Muscle of leg (tissue), 16 donors: ENCODE measurements at places on chromosomes 2 and 18. TPM values are rescaled to one million over a fixed set of nuclear protein-coding genes. Genes with fewer than 3 reads are reported as not detected.

DNA sequence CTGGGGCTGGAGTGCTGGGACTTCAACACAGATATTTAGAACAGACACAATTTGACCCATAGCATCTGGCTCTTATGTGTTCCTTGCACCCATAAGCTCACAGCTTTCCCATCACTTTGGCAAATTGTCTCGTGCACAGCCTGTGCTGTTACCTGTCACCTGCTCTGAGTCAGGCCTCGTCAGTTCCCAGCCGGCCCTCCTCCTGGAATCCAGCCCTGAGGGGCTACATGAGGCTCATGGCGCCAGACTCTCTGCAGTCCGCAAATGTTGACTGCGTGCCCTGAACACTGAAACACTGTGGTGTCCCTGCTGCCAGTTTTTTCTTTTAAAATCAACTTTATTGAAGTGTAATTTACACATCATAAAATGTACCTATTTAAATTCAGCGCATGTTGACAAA is 65.4 kb upstream of the BZW1 start:
- no peaks in the 10 kb centered on the region for H3K36me3 ChIP-seq
- no peak overlapping the region for H3K27ac ChIP-seq
- H3K27me3 ChIP-seq = no peaks in the 10 kb centered on the region

GRCh38 chr2:8615252-8615575 is 66.6 kb upstream of the ID2 start:
- H3K36me3 ChIP-seq = no peaks in the 10 kb centered on the region
- H3K27ac ChIP-seq = no peak overlapping the region
- DNase-seq = no peak
- H3K4me1 ChIP-seq = no peaks in the 10 kb centered on the region
- peaks cover 2% of the 10 kb centered on the region for H3K27me3 ChIP-seq

The KLHL41 gene
- 2,102 TPM for total RNA-seq

GRCh38 chr2:202237787-202238233 is 587 bp downstream of the SUMO1 start:
- H3K36me3 ChIP-seq = no peaks in the 10 kb centered on the region
- DNase-seq = peak; percentile 50
- H3K27ac ChIP-seq = peak overlapping the region; percentile 96
- H3K4me3 ChIP-seq = peak overlapping the region; percentile 98
- peaks cover 8% of the 10 kb centered on the region for H3K4me1 ChIP-seq
- H3K27me3 ChIP-seq = no peaks in the 10 kb centered on the region

DNA sequence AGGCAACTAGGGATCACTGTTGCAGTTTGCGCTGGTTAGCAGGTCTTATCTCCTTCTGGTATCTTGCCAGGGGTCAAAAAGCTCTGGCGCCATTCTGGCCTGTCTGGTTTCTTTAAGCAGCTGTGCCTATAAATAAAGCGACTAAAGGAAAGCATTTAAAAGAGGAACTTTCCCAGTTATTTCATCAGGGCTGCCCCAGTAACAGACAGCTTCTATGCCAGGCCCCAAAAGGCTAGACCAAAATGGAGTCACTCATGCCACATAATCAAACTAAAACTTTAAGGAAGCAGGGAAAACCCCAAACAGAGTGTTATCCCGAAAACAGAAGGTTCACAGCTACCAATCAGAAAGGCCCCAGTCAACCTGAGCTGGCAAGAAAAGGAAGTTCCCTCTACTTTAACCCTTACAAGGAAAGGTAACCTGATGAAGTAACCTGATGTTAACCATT is 41.2 kb upstream of the HNRNPA3 start:
- no peak overlapping the region for H3K4me3 ChIP-seq
- no peak overlapping the region for H3K27ac ChIP-seq
- H3K27me3 ChIP-seq = no peaks in the 10 kb centered on the region
- no peaks in the 10 kb centered on the region for H3K36me3 ChIP-seq
- H3K4me1 ChIP-seq = peaks cover 3% of the 10 kb centered on the region

DNA sequence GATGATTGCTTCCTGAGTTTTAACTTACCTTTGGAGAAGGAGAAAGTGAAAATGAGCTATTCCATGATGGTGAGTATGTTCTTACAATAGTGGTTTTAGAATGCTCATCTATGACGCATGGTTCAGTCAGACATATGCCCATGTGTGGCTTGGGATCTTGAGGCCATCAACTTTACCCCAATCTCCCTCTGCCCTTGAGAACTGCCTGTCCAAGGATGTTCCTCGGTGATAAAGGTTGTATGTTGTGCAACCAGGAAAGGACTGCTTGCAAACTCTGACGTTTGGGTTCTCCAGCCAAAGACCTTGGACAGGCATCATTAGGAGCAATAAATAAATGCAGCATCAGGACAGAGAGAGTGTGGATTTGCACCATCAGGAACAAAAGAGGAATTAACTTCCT is 165.0 kb downstream of the ZEB2 start:
- no peak for DNase-seq
- H3K27ac ChIP-seq = no peak overlapping the region
- peaks cover 4% of the 10 kb centered on the region for H3K4me1 ChIP-seq
- H3K27me3 ChIP-seq = no peaks in the 10 kb centered on the region
- no peak overlapping the region for H3K4me3 ChIP-seq

DNA sequence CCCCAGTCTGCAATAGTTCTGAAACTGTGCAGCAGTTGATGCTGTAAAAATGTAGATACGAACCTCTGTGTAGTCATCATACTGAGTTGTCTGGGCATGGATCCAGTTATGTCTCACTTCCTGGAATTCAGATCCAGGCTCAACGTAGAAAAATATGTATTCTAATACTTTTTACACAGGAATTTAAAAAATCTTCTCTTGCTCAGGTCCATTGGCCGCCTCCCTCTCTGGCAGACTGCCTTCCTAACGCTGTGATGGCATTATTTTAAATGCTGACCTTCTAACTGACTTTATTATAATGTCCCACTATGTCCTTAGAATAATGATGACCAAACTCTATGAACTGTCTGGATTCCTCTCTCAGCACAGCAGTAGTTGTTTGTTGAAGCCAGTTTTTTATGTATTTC is 119.6 kb downstream of the FEZ2 start:
- H3K27me3 ChIP-seq = no peaks in the 10 kb centered on the region
- peak overlapping the region; percentile 49 for H3K27ac ChIP-seq
- peaks cover 12% of the 10 kb centered on the region for H3K36me3 ChIP-seq
- H3K4me1 ChIP-seq = peaks cover 4% of the 10 kb centered on the region

- H3K4me1 ChIP-seq = peaks cover 18% of the 10 kb centered on the region
- H3K27ac ChIP-seq = peak overlapping the region; percentile 51
- H3K36me3 ChIP-seq = no peaks in the 10 kb centered on the region
Observed at GRCh38 chr2:30332791-30333453, 101.6 kb downstream of the LBH start.

DNA sequence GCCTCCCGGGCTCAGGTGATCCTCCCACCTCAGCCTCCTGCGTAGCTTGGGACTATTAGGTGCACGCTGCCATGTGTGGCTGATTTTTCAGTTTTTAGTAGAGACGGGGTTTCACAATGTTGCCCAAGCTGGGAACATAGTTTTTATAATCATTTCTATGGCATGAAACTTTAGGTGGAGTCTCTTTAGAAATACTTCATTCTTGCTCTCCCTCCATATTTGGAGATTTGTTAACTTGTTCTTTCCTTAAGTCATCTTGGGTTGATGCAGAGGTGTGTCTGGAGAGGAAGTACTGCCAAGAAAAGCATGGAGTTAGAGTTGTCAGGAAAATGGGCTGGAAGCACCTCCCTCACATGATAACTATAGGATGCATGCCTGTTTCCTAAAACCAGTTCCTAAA is 17.4 kb downstream of the ZNF532 start:
- H3K4me3 ChIP-seq = no peak overlapping the region
- H3K27ac ChIP-seq = no peak overlapping the region

The AMER3 gene
- 0.09 TPM for total RNA-seq

- no peak for DNase-seq
- no peaks in the 10 kb centered on the region for H3K36me3 ChIP-seq
- H3K4me1 ChIP-seq = peaks cover 3% of the 10 kb centered on the region
- H3K4me3 ChIP-seq = no peak overlapping the region
Observed at GRCh38 chr18:5943514-5943913, 48.2 kb upstream of the TMEM200C start.

DNA sequence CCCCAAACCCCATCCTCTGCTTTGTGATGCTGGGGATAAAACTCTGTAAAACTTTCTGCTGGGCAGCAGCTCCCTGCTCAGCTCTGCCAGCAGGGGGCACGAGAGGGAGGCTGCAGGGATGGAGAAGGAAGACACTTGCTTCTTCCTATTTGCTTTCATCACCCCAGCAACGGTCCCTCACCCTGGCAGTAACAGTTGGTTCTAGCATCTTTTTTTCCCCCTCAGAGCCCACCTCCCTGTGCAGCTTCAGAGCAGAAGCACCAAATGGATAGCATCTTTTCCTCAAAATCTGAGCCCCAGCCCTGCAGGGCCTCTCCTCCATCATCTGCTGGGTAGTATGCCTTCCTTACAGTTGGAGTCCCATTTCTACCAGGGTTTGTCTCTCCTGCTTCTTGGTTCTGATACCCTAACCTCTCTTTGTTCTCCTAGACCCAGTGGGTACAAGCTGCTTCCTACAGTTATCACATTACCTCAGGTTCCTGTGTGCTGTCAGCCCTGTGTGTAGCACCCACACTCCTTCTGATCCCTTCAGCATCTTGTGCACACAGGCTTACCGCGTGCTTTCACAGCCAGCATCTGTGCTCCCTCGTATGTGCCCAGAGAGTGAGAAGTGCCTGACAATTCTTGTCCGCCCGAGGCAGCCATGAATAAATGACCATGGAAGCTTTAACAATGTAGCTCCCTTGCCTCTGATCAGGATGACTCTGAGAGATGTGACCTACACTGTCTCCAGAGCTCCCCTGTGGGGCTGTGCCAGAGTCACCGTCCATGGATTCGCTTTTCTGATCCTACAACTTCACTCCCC is 14.5 kb downstream of the CKAP2L start:
- H3K36me3 ChIP-seq = peaks cover 18% of the 10 kb centered on the region
- DNase-seq = peak; percentile 73
- H3K4me3 ChIP-seq = no peak overlapping the region
- peaks cover 3% of the 10 kb centered on the region for H3K4me1 ChIP-seq
- no peak overlapping the region for H3K27ac ChIP-seq
- H3K27me3 ChIP-seq = no peaks in the 10 kb centered on the region

- H3K4me1 ChIP-seq = peaks cover 9% of the 10 kb centered on the region
- peaks cover 88% of the 10 kb centered on the region for H3K27me3 ChIP-seq
Observed at GRCh38 chr2:104870100-104870975, 16.4 kb downstream of the POU3F3 start.

DNA sequence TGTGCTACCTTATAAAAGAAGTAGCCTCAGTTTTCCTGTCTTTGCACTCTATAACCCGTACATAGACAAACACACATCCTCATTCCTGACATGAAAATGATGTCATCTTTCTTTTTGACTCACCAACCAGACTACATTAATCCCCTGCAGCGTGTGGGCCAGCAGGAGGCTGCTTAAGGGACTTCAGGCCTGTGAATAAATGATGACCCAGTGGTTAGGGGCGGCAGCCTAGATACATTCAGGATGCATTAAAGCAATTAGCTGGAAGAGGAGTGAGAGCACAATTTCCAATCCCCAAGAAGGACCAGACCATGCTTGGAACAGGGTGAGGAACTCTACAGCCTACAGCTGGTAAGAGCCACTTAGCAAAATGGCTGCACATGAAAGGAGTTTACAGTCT is 57.3 kb upstream of the KLF7 start:
- H3K36me3 ChIP-seq = no peaks in the 10 kb centered on the region
- no peak overlapping the region for H3K4me3 ChIP-seq
- H3K4me1 ChIP-seq = peaks cover 13% of the 10 kb centered on the region
- H3K27me3 ChIP-seq = peaks cover 4% of the 10 kb centered on the region
- H3K27ac ChIP-seq = no peak overlapping the region

The HS6ST1 gene
- 22.7 TPM for total RNA-seq

The TMEM247 gene
- not detected for total RNA-seq

DNA sequence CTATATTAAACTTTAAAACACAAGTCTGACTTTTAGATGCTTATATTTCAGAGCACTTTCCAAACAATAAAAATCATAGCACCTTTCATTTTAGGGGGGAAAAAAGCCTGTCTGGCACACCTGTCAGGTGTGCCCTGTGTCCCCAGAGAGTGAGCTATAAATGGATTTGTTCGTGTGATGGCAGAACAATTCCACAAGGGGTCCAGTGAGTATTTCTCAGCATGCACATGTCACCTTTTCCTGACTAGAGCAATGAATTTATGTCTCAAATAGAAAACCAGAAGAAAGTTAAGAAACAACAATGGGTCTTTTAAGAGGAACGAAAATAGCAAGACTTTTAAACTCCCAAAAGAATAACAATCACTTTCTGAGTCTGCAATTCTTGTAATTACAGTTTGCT is 55.9 kb downstream of the ACVR1C start:
- H3K4me1 ChIP-seq = no peaks in the 10 kb centered on the region
- no peak overlapping the region for H3K4me3 ChIP-seq
- no peaks in the 10 kb centered on the region for H3K36me3 ChIP-seq
- H3K27ac ChIP-seq = no peak overlapping the region

The ERFE gene
- 6.1 TPM for total RNA-seq

DNA sequence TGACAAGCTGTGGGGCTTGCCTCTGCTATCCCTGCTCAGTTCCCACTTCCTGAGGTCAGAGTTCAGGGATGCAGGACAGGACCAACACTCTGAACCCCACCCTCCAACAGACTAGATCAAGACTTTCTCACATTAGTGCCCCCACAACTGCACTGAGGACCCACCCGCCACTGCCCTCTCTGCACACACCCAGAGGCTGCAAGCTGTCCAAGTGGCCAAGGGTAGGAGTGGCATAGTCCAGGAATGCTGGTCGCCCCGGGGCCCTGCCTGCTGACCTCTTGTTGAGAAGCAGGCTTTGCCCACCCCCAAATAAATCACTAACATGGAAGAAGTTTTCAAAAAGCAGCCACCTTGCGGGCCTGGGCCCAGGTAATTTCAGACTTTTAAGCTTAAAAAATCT is 5.5 kb upstream of the KIF1A start:
- H3K4me3 ChIP-seq = no peak overlapping the region
- H3K36me3 ChIP-seq = no peaks in the 10 kb centered on the region
- H3K27me3 ChIP-seq = peaks cover 65% of the 10 kb centered on the region
- H3K27ac ChIP-seq = no peak overlapping the region
- H3K4me1 ChIP-seq = peaks cover 9% of the 10 kb centered on the region

The GREB1 gene
- 7.2 TPM for total RNA-seq

DNA sequence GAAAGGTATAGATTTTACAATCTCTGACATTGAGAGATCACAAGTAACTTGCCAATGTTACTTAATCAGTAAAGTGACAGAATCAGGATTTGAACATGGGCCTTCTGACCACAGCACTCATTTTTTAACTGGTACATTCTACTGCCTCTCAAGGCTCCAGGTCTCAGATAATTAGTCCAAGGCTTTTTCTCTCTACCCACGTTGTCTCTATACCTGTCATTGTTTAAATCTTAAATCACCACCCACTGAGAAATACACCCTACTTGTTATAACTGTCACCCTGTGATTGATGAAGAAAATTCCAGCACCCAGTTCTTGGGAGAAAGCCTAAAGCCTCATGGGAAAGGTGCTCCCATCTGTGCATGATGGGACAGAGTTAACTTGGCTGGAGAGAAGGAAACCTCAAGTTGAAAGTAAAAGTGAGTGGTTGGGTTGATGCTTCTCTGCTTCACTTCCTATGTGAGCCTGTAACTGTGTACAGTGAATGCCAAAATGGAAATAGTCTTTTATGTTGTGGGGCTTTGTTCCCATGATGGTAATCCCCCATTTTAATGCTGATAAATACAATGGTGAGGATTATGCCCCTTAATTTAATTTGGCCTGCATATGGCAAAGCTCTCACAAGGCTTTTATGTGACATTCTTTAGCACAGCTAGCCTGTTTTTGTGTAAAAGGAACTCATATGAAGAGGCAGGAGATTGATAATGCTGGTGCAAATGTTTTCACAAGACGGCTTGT is 190.1 kb upstream of the SP5 start:
- DNase-seq = no peak
- H3K27ac ChIP-seq = no peak overlapping the region
- H3K36me3 ChIP-seq = no peaks in the 10 kb centered on the region
- no peaks in the 10 kb centered on the region for H3K27me3 ChIP-seq
- peaks cover 5% of the 10 kb centered on the region for H3K4me1 ChIP-seq

- H3K27me3 ChIP-seq = no peaks in the 10 kb centered on the region
- no peak for DNase-seq
- H3K4me1 ChIP-seq = peaks cover 20% of the 10 kb centered on the region
- no peaks in the 10 kb centered on the region for H3K36me3 ChIP-seq
- no peak overlapping the region for H3K27ac ChIP-seq
- H3K4me3 ChIP-seq = no peak overlapping the region
Observed at GRCh38 chr2:216570357-216570756, 62.9 kb upstream of the IGFBP2 start.
